Activated naive CD4-positive, alpha-beta T cell treated with anti-CD3 and anti-CD28 coated beads, Interleukin-2, amount 50 U/mL, for 72 hours (primary cell): ENCODE measurements at places on chromosomes 2 and 18. TPM values are rescaled to one million over a fixed set of nuclear protein-coding genes. Genes with fewer than 3 reads are reported as not detected.

Gene LOXL3
- total RNA-seq, result 1.5 TPM

Gene PLEKHH2
- total RNA-seq, result 8.6 TPM

Gene SPC25
- 50.5 TPM for total RNA-seq

Gene BMP10
- not detected for total RNA-seq

Gene SPP2
- total RNA-seq, result not detected

Gene SLC30A3
- total RNA-seq, result 0.88 TPM

Gene IMPA2
- 21.9 TPM for total RNA-seq

Gene APLF
- total RNA-seq, result 2.1 TPM

Gene TMEM247
- not detected for total RNA-seq

Gene REG1A
- not detected for total RNA-seq

Gene KCNE4
- not detected for total RNA-seq

Gene HOXD8
- total RNA-seq, result not detected

Gene ZBTB7C
- not detected for total RNA-seq

Gene CRYGD
- total RNA-seq, result not detected

Gene FOXD4L1
- 0.30 TPM for total RNA-seq

Gene ASXL3
- total RNA-seq, result not detected

Gene FMNL2
- total RNA-seq, result 8.0 TPM

Gene PTPRM
- total RNA-seq, result 2.8 TPM

Gene SH3RF3
- 1.0 TPM for total RNA-seq
